ENCODE measurements at places on chromosomes 4 and X.

- peak; percentile 59 for DNase-seq
These were observed 63.6 kb downstream of the AR start for GRCh38 chrX:67607466-67607865.

DNA sequence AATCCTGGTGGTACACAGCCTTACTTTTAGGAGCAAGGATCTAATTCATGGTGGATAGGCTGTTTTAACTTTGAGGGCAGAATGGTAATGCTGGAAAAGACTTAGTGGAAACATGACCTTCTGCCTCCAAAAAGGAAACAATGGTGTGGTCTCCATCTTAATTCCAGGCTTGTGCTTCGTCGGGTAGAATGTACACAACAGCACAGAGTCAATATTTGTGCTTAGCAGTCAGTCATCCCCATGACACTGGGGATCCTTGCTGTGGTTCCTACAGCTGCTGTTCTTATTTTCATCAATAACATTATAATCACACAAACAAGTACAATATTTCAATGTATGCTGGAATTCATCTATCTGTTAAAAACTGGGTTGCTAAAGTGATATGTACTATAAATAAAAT lies 104.4 kb downstream of the HHIP start:
- no peak for DNase-seq

DNA sequence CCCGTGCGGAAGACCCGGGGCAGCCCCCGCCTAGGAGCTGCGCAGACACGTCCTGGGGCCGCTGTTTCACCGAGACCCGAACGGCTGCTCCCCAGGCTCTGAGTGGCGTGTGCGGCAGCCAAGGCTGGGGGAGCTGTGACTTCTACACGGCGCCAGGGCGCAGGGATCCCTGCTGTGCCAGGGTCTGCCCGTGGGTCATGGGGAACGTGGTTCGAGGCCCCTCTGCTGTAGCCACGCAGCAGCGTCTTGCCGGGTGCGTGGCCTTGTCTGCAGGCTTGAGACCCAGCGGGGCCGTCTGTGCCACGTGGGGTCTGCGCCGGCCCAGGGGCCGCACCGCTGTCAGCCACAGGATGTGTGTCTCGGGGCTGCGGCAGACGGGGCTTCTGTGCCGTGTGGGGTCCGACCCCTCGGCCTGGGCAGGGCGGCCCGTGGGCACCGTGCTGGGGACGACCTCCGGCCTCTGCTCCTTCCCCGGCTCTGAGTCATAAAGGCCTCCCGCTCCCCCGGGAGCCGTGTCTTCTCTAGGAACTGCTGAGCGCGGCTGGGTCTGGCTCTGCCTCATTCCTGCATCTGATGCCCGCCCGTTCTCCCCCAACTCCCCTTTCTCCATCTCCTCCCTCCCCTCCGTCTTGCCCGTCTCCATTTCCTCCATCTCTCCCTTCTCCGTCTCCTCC lies 12.7 kb upstream of the GTPBP6 start:
- no peak for DNase-seq

DNA sequence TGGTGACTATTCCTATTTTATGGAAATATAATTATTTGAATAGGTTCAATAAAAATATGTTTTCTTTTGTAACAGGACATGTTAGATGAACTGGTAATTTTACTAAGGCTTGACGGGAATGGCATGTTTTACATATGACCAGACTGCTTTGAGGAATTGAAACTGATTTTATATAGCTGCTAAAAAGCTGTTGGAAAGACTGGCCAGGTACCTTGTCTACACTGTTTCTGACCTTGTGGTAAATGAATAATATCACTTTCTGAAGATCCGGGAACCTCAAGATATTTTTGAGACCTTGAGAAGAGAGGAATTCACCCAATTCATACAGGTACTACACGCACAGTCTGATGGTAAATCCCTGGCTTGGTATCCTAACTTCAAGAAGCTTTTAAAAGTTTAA lies 42.1 kb upstream of the USP46 start:
- DNase-seq, result no peak

DNA sequence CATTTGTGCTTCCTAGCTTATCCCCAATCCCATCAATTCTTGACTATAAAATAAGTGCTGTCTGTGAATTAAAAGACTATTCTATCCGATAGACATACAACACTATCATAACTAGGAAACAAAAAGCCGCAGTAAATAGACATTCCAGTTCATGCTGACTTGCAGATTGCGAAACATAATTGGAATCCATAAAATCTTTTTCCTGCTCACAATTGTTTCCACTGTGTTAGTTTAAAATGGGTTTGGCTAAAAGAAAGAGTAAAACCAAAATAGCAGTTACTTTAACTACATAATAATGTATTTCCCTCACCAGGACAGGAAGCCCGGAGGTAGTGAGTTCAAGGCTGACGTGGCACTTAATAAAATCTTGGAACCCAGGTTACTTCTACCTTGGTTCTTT lies 17.2 kb downstream of the SMIM31 start:
- DNase-seq, result no peak

All from BJ (cell line).